ENCODE measurements at places on chromosomes 5 and 9.

- no peak for DNase-seq
These were observed 1120.3 kb downstream of the PTPRD start for GRCh38 chr9:9492506-9492905.

DNA sequence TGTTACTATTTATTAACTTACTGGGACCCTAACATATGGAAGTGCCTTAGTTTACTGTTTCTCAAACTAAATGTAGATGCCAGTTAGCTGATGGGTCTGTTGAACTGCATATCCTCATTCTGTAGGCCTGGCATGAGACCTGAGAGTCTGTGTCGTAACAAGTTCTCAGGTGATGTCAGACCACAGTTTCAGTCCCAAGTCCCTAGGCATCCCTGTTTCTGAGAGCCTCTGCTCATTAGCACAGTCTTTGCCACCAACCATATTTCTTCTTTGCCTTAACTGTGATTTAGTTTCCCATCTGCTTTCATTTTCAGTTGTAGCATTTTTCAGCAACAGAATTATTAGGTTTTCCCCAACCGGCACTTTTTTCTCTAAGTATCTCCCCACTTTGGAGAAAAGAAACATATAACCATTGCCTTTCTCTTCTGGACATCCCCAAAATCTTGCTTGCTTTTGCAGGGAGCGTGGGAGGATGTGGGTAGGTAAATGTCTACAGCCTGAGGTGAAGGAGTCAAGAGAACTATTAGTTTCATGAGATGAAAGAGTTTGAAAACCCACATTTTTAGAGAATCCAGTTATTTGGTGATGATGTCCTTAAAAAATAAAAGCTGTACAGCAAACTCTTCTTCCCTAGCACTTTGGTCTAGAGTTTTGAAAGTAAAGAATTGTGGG is 74.6 kb downstream of the NUDT12 start:
- no peak for DNase-seq

DNA sequence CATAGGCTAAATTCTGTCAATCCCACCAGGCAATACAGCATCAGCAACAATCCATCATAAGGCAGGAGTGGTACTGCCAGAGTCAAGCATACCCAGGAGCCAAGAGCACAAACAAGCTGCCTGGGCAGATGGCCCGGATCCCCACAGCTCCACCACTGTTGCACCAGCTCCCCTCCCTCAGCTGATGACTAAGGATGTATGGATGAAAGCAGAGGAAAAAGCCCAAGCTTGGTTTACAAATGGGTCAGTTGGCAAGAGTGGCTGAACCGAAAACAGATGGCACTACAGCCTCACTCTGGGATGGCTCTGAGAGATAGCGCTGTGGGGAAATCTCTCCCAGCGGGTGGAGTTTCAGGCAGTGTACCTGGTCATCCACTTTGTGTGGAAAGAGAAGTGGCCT is 29.4 kb downstream of the DROSHA start:
- no peak for DNase-seq

DNA sequence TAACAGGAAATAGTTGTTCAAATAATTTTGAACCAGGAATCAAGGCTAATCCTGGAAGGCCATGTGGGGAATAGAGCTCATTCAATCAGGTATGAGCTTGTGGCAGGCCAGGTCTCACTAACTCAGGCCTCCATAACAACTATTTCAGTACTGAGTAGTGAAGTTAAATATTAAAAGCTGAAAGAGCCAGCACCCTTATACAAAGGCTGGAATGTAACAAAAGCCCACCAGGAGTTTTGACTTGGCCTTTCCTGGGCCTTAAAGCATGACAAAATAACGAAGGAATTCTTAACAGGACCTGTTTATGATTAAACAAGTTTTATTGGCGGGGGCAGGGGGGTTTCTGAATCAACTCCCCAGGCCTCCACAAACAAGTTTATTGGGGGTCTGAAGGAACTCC is 1146.7 kb downstream of the CDH9 start:
- DNase-seq, result no peak

DNA sequence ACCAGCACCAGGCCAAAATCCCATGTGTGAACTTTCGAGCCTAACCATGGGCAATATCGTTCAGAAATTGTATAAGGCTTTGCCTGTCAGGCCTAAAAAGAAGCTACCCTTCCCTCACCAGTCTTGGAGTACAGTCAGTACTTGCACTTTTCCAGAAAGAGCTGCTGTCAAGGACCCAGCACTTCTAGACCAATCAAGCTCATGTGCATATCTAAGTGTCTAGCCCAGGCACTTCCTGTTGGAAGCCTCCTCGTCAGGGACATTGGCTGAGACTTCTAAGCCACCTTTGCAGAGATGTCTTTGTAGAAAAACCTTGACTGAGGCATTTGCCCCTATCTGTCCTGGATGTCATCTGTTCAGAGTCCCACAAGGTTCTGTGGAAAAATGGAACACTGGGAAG is 1930.5 kb downstream of the EFNA5 start:
- DNase-seq, result no peak

DNA sequence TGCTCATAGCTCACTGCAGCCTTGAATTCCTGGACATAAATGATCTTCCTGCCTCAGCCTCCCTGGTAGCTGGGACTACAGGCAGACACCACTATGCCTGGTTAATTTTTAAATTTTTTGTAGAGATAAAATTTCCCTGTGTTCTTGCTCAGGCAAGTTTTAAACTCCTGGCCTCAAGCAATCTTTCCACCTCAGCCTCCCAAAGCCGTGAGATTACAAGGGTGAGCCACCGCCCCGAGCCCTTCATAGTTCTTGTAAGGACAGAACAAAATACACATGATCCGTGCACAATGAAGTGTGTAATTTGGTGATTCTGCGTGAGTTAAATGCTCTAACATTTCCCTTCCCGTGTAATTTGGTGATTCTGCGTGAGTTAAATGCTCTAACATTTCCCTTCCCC is 27.7 kb upstream of the MYO10 start:
- no peak for DNase-seq

GRCh38 chr9:70069704-70070103 is 26.1 kb downstream of the MAMDC2 start:
- no peak for DNase-seq
